ENCODE measurements at places on chromosomes 1 and 21.

DNA sequence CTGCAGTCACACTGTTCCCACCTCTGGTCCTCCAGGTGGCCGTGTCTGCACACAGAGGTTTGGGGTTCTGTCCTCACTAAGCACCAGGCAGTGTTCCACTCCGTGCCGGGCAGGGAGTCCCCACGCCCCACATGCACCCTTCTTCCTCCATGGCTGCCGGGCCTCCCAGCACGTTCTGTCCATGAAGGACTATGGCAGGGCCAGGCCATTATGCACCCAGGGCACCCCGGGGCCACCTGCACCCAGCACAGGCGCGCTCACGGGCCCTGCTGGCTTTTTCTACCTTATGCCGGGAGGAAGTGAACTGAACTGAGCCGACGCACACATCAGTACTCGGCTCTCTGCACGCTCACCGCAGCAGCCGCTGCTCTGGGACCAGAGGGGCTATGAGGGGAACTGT, 10.3 kb downstream of the PANK4 start:
- no peak for DNase-seq
- peaks cover 59% of the 10 kb centered on the region for H3K36me3 ChIP-seq
- H3K4me3 ChIP-seq: no peak overlapping the region
- no peaks in the 10 kb centered on the region for H3K4me1 ChIP-seq

DNA sequence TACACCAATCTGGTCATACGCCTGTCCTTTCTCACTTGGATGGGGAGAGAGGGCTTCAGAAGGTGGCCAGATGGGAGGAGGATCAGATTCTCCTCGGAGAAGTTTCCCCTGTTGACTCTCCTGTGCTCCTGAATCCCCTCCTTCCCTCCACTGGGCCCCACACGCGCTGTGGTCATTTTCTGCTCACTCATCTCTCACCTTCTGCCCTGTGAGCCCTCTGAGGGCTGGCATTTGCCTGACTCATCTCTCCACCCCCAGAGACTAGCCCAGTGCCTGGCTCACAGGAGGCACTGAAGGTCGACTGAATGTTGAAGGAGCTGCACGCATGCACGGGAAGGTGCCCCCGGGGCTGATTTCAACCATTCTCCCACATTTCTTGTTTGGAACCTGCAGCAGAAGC, 14.2 kb downstream of the ABCA4 start:
- H3K4me3 ChIP-seq: no peak overlapping the region
- no peak overlapping the region for H3K27ac ChIP-seq
- peaks cover 1% of the 10 kb centered on the region for H3K27me3 ChIP-seq

- H3K4me3 ChIP-seq: peak overlapping the region; percentile 65
- H3K27ac ChIP-seq: no peak overlapping the region
- no peak for DNase-seq
These were observed 682 bp upstream of the RWDD3 start for GRCh38 chr1:95233319-95233736.

GRCh38 chr1:97042551-97042950, 321.0 kb downstream of the PTBP2 start:
- H3K27me3 ChIP-seq: no peaks in the 10 kb centered on the region
- H3K4me3 ChIP-seq: no peak overlapping the region
- no peaks in the 10 kb centered on the region for H3K4me1 ChIP-seq
- no peak overlapping the region for H3K27ac ChIP-seq
- DNase-seq: no peak

DNA sequence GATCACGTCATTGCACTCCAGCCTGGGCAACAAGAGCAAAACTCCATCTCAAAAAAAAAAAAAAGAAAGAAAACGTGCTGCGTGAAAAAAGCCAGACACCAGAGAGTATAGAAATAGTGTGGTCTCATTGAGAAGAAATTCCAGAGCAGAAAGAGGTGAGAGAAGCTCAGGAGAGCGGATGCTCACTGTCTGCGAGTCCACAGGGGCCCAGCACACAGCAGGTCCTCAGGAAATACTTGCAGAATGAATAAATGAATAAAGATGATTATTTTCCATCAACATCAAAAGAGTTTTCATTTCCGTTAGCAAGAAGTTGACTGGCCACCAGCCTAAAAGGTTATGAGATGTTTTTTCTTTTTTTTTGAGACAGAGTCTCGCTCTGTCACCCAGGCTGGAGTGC, 14.4 kb downstream of the CASP9 start:
- no peaks in the 10 kb centered on the region for H3K4me1 ChIP-seq
- H3K27ac ChIP-seq: no peak overlapping the region
- DNase-seq: no peak
- no peak overlapping the region for H3K4me3 ChIP-seq
- H3K36me3 ChIP-seq: no peaks in the 10 kb centered on the region

GRCh38 chr1:22626237-22627157, 9.9 kb upstream of the C1QA start:
- no peak overlapping the region for H3K4me3 ChIP-seq
- H3K36me3 ChIP-seq: no peaks in the 10 kb centered on the region
- H3K27ac ChIP-seq: no peak overlapping the region
- DNase-seq: no peak

- H3K27me3 ChIP-seq: no peaks in the 10 kb centered on the region
- no peak for DNase-seq
- H3K4me3 ChIP-seq: no peak overlapping the region
- H3K27ac ChIP-seq: no peak overlapping the region
- H3K4me1 ChIP-seq: no peaks in the 10 kb centered on the region
- no peaks in the 10 kb centered on the region for H3K36me3 ChIP-seq
These were observed 99.1 kb downstream of the PLA2G4A start for GRCh38 chr1:186927884-186928283.

DNA sequence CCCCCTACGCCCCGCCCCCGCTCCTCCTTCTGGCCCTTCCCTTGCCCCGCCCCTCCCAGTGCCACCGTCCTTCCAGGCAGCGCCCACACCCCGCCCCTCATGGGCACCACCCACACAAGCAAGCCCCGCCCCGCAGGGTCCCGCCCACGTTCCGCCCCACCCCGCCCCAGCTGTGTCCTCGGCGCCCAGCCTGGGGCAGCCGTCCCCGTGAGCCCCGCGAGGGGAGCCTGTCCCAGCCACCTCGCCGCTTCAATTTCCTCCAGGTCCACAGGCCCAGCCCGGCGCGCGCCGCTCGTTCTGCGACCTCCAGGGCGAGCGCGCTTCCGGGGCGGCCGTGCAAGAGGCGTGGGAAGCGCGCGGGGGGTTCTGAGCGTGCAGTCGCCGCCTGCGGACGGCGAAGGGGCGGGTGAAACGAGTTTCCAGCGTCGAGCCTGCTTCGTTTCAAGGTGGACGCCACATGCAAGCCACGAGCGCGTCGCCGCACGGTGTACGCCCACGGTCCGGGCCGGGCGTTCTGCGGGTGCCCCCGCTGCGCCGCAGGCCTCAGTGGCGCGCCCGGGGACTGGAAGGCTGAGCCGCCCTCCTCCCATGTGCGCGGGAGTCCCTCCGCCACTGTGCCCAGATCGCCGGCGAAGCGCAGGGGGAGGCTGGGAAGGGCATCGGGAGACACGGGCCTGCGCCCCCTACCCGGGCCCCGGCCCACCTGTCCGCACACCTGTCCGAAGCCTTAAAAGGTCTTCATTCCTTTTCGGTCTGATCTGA, 10.8 kb upstream of the FAAP20 start:
- peak overlapping the region; percentile 64 for H3K4me3 ChIP-seq
- no peaks in the 10 kb centered on the region for H3K36me3 ChIP-seq
- H3K27me3 ChIP-seq: no peaks in the 10 kb centered on the region
- DNase-seq: peak; percentile 33
- peaks cover 4% of the 10 kb centered on the region for H3K4me1 ChIP-seq

GRCh38 chr1:9269721-9270120, 23.0 kb upstream of the SPSB1 start:
- H3K4me3 ChIP-seq: no peak overlapping the region
- H3K27ac ChIP-seq: no peak overlapping the region
- no peaks in the 10 kb centered on the region for H3K27me3 ChIP-seq
- DNase-seq: no peak

DNA sequence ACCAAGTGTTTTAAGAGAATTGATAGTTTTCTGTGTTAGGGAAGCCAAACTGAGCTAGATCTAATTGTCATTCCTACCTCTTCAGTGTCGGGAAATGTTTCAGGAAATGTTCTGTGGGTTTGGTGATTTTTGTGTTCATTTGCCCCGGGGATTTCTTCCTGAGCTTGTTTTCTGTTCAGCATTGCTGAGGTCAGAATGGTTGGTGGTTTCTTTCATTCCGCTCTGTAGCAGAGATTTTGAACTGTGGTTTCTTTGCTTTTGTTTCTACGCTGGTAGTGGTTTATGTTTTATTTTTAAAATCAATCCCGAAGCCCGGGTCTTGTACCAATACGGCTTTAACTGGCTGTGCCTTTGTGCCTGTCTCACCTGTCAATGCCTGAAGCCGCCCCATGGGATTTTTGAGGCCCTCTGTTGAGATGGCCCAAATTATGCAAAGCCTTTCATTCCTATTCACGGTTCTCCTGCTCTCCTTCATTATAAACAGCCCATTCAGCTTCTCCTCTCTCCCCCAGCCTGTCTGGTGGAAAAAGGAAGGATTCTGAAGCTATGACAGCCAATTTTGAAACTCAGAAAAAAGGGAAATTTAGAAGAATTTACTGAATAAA, 417.2 kb upstream of the KAZN start:
- H3K27me3 ChIP-seq: no peaks in the 10 kb centered on the region
- DNase-seq: peak; percentile 3
- no peaks in the 10 kb centered on the region for H3K36me3 ChIP-seq
- no peak overlapping the region for H3K4me3 ChIP-seq
- no peaks in the 10 kb centered on the region for H3K4me1 ChIP-seq

GRCh38 chr1:188061881-188062280, 1233.1 kb downstream of the PLA2G4A start:
- H3K27me3 ChIP-seq: no peaks in the 10 kb centered on the region
- no peak overlapping the region for H3K27ac ChIP-seq
- no peaks in the 10 kb centered on the region for H3K4me1 ChIP-seq
- H3K4me3 ChIP-seq: no peak overlapping the region
- H3K36me3 ChIP-seq: no peaks in the 10 kb centered on the region
- DNase-seq: no peak

DNA sequence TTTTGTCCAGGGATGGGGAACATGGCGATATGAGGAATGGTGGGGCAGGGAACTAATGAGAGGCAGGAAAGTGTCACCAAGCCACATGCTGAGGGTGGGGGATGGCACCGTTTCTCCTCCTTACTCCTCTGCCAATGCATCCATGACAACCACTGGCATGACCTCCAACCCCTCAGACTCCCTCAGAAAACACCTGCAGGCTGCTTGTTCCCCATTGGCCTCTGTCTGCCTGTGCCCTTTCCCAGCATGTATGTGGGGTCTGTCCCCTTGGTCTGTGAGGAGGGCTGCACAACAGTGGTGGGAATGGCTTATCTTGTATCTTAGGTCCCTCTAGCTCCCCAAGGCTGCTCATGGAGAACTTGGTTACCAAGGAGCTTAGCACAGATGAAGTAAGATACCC, 137.2 kb upstream of the NGF start:
- no peaks in the 10 kb centered on the region for H3K27me3 ChIP-seq
- H3K36me3 ChIP-seq: no peaks in the 10 kb centered on the region
- H3K4me3 ChIP-seq: no peak overlapping the region
- DNase-seq: no peak
- H3K4me1 ChIP-seq: no peaks in the 10 kb centered on the region
- no peak overlapping the region for H3K27ac ChIP-seq

GRCh38 chr1:53315456-53316423, 12.1 kb downstream of the LRP8 start:
- no peak for DNase-seq
- peak overlapping the region; percentile 46 for H3K27ac ChIP-seq
- no peaks in the 10 kb centered on the region for H3K36me3 ChIP-seq
- no peaks in the 10 kb centered on the region for H3K27me3 ChIP-seq
- no peak overlapping the region for H3K4me3 ChIP-seq
- peaks cover 13% of the 10 kb centered on the region for H3K4me1 ChIP-seq

DNA sequence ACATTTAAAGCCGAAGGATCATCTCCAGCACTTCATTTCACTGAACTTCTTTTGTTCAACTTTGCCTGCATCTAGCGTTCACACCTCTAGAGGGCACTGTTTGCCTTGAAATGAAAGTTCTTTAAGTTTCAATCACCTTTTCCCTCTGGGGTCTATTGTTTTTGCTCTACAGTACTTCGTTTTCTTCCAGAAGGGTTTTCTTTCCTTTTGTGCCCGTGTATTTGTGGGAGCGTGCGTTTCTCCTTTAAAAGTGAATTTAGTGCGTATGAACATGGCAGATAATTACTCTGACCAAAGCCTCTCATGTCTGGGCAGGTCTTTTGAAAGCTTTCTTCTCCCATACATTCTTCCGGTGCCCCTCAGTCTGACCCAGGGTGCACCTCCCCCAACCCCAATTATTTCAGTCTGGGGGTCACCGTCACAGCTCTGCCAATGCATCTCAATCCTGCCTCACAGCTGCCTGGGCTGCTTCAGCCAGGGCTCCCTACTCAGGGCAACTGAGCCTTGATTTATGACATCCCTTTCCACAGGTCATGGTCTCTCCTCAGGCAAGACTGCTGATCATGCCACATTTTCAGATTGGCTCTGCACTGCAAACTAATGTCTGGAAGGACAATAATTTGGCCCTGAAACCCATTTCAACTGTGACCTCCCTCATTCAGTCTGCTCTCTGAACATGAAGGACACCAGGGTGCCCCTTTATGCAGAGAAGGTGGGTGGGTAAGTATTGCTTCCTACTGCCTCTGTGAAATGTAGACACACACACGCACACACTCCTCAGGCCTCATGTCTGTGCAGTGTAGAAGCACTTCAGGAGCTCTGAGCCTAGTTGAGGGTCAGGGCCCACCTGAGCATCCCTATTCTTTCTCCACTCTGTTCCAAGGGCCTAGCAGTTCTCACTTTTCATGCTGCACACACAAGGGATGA, 88.6 kb downstream of the NUF2 start:
- H3K4me1 ChIP-seq: peaks cover 9% of the 10 kb centered on the region
- H3K36me3 ChIP-seq: no peaks in the 10 kb centered on the region
- no peaks in the 10 kb centered on the region for H3K27me3 ChIP-seq
- DNase-seq: no peak
- no peak overlapping the region for H3K27ac ChIP-seq

GRCh38 chr1:210123383-210123782, 109.2 kb upstream of the SERTAD4 start:
- H3K4me1 ChIP-seq: no peaks in the 10 kb centered on the region
- H3K36me3 ChIP-seq: no peaks in the 10 kb centered on the region
- no peak overlapping the region for H3K27ac ChIP-seq

DNA sequence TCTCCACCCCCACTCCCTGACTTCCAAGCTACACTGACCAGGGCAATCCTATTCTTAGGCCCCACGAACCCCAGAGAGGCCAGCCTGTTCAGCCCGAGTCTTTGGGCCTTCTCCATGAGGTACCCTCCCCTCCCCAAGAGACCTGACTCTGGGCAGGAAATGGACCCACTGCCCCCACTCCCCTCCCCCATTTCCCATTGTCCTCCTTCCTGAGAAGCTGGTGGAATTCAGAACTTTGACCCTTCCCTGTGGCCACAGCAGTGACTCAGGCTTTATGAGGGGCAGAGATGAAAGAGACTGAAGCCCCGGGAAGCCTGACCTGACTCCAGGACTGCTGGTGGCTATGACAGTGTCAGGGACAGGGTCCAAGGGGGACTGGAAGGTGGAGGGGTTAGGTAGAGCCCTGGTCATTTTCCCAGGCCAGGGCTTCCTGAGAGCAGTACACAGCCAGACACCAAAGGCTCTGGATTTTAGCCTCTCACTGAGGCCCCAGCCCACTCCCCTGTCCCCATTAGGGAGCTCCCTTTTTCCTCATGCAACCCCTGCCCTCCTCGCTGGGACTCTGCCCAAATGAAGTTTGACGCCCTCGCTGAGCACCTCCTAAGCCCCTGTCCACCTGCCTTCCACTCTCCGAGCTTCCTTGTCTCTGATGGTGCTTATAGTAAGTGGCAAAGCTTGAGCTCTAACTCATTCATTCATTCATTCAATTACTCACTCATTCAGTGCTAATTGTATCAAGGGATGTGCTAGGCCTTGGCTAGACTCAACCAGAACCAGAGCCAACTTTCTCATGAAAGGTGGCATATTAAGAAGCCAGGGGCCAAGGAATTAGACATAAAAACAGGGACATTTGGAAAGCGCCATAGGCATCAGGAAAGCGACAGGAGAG, 3.0 kb downstream of the CRYBG2 start:
- no peak overlapping the region for H3K4me3 ChIP-seq
- H3K27me3 ChIP-seq: no peaks in the 10 kb centered on the region
- H3K27ac ChIP-seq: no peak overlapping the region
- no peak for DNase-seq

All from GM12878 (cell line).